ENCODE measurements at places on chromosomes 7 and 10.

GRCh38 chr7:42494199-42494710 is 257.2 kb upstream of the GLI3 start:
- no peak for DNase-seq

DNA sequence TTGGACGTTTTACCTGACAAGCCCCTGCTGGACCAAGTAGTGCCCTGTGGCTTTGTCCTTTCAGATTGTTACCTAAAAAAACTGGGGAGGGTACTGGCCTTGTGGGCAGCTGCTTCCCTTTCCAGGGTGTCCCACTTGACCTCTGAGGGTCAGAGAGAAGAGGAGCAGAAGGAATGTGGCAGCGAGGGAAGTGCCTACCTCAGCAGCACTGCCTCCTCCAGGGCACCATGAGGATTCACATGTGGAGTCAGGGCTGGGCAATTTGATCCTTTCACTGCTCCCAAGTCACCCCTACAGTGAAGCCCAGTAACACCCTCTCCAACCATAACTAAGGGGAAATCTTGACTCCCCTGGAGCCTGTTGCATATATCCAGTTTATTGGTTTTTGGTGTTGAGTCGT is 64.6 kb downstream of the ITGB1 start:
- DNase-seq = no peak

- no peak for DNase-seq
Observed at GRCh38 chr7:77679608-77680007, 16.7 kb upstream of the RSBN1L start.

DNA sequence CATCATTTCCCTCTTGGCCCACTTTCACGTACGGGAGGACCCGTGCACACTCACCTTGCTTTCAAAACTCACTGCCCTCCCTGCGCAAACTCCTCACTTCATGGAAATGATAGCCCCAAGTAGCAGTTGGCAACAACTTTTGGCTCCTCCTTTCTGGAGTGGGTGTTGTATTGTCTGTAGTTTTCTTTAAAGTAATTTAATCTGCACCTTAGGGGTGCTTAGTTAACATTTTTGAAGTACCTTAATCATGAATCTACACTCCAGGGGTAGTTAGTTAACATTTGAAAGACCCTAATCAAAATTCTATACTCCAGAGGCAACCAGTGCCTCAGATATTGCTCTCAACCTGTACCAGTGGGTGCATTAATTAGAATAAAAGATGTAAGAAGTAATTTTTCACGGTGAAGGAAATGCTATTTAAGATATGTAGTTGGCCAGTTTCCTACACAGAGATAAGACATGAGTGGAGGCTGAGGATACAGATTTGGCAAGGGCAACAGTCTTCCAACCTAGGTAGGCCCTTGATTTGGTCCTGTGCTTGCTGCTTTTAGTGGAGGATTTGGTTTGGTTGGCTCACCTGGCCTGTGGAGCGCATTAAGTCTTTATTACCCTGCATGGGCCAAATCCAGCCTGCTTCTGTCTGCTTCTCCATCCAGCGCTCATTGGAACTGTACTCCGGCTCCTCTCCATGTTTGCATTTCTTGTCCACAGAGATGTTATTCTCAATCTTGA is 93.0 kb downstream of the EXOC4 start:
- no peak for DNase-seq

DNA sequence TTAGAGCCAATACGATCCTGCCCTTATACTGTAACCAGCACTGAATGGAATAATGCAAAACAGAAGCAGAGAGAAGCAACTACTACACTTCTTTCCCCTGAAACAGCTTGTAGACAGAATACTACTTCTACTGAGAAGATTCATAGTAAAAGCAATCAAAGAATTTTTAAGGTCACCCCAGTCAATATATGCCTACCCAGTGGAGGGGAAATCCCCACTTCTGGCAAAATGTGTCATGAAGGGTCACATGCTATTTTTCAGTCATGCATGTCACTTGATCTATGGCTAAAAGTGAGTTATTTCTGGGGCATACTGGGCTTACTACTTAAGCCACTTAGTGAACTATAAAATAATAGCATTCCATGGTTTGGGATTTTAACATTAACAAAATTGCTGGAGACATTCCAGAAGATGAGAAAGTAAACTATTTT is 25.6 kb downstream of the IRF5 start:
- no peak for DNase-seq

DNA sequence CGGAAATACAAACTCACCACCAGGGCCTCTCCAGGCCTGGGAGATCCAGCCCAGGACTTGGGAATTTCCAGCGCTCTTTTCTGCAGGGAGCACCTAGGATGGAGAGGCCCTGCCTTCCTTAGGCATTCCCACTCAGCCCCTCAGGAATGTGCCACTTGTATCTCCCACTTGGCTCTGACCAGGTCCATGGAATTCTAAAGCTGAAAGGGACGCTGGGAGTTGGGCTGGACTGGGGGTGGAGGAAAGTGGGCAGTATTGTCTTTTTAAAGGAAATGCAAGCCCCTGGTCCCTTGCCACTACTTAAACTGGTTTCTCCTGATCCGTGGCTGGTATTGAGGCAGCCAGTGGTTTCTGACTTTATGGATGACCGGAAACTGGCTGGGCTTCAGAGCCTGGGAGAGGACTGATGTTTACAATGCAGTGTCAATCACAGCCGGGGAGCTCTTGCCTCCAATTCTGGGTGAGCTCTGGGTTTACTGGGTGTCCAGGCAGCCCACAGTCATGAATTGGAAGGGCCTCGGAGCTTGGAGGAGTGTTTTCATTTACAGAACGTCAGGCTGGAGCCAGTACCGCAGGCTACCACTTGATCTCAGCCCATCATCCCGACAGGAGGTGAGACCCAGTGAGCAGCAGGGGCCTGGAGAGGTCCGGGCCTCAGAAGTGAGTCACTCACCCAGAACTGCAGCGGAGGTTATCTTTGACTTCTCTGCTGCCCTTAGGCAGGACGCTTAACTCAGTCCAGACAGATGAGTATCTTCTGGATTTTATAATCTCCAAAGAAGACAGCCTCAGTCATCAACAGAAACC is 27.3 kb downstream of the AGAP3 start:
- DNase-seq = no peak

GRCh38 chr7:120691915-120692314 is 166.0 kb downstream of the TSPAN12 start:
- no peak for DNase-seq

DNA sequence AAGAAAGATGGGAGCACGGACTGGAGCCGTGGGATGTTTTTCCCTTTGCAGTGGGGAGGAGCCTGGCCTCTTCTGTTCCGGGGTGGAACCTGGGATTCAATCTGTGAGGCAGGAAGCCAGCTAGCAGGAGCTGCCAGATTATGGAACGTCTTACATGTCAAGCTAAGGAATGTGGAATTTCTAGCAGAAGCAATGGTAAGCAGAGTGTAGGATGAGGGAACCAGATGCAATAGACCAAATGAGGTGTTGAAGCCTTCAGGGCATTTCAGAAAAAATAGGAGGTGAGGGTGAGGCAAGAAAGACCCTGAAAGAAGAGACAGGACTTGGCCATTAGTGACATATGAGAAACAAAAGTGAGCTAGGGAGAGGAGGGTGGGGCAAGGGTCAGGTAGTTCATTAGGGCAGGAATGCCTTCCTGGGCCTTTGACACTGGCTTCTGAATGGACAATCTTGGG is 105.5 kb downstream of the CHN2 start:
- no peak for DNase-seq

DNA sequence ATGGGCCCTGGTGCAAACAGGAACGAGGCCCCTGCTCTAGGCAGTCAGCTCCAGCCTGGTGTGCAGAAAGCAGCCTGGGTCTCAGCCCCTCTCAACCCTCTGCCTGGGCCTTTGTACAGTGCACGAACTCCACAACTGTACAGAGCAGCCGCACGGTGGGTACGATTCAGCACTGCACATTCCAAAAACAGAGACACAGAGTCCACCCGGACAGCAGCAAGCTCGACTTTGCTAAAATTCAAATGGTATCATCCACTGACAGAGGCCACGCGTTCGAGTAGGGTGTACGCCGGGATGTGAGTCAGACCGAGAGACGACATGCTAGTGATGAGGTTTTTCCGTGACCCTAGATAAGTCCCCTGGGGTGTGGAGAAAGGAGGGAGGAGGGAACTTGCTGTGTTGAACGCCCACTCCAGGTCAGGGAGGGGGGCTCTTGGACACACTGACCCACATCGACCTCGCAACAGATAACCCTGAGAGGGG is 65.6 kb upstream of the PDGFA start:
- no peak for DNase-seq

DNA sequence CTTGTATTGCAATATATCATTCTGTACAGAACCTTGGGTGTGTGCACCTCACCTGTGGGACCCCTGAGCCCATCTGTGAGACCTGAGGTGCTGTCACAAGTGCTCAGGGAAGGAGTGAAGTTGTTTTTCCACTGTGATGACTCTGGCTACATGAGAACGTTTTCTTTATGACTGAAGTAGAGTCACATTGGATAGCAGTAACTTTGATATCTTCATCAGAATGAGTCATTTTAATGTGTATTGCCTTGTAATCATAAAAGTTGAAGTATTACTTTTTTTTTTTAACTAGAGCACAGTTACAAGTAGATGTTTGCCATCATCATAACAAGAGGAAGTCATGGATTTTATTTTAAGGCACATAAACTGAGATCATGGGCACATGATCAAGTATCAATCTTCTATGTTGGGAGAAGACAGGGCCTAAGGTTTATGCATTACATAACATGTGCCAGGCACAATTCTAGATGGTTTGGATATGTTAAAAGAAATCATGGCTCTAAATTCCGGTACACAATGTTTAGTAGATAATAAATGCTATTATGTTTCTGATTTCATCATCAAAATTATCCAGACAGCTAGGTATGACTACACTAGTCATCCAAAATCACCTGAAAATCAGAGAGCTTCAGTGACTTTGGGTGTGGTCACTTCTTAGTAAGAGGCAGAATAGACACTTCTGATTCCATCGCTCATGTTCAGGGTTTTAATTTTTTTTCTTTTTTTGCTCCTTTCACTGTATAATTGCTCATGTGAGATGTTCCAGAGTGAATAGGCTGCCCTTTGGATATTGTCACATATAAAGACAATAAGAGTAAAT is 82.7 kb upstream of the KLF6 start:
- no peak for DNase-seq

DNA sequence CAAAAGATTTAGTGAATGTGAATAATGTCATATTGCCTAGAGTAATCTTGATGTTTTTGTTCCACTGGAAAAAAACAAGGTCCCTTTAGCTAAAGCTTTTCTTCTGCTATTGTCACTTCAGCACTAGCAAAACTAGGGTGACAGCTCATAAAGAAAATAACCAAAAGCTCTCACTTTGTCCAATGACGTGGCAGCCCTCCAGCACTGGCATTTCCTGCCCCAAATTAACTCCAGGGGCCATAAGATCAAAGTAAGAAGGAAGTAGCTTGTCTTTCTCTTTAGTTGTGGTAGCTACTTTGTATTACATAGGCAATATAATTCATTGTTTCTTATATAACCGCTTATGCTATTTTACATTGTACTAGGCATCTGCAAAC is 47.3 kb downstream of the LRRN3 start:
- DNase-seq = peak; percentile 67

DNA sequence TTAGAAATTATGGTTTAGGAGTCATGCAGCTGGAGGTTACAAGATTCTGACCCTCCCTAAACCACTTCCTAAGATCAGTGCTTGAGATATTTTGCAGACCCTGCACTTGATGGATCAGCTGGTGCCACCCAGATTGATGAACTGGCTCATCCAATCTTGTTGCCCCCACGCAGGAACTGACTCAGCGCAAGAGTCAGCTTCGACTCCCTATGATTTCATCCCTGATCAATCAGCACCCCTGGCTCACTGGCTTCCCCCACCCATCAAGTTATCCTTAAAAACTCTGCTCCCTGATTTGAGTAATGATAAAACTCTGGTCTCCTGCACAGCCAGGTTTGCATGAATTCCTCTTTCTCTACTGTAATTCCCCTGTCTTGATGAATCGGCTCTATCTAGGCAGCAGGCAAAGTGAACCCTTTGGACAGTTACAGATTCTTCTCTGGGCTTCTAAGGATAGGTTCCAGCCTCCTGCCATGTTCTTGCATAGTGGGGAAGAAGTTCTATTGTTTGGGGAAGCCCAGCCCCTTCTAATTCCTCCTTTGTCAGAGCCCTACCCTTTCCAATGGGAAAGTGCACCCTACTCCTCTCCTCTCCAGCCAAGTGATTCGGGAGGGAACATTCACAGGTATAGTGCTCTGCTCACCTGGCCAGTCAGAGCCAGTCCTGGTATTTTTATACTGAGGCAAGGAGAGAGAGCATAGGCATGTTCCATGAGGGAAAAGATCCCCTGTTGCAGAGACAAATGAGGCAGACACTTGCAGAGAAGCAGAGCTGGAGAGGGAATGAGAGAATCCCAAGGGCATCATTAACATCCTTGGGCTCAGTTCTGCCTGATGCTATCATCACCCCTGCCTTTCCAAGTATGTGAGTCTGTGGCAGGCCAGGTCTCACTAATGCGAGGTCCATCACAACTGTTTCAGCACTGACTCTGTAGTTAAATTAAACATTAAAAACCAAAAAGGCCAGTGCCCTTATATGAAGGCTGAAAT is 224.4 kb upstream of the GALNT17 start:
- DNase-seq = no peak

DNA sequence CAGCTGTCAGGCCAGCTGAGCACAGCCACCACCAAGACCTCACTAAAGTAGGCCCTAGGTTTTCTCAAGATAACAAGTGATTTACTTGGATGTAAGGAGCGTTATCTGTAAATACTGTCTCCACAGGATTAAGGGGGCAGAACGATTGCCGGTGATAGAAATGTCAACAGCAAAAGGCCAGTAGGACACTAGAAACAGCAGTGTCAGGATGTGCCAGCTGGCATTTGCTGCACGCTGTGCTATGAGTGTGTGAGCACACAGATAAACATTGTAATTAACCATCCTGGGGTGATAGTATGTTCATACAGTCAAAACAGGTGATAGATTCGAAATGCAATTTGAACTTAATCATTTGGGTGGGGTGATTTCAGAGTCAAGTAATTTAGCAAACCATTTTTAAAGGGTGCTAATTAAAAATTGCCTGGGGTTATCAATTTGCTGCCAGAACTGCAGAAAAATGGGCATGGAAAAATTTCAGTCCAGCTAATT is 36.3 kb upstream of the NOBOX start:
- no peak for DNase-seq

DNA sequence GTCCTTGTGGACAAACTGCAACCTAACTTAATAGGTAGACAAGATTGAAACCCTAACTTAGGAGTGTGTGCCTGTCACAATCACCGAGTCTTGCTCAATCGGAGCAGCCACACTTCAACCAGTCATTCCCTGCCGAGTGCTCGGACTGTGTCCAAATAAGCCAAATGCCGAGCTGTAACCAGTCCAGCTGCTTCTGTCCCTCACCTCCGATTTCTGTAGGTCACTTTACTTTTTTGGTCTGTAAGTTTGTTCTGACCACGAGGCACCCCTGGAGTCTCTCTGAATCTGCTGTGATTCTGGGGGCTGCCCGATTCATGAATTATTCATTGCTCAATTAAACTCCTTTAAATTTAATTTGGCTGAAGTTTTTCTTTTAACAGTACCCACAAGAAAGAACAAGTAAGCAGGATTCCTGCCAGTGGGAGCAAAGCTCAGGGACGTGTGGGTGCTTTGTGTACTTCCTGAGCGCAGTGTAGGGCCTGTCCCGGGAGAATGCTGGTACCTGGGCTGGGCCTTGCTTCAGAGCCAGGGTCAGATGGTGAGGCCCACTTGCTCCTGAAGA is 140.1 kb downstream of the ACTR3B start:
- DNase-seq = no peak

GRCh38 chr10:22598478-22598877 is 115.9 kb downstream of the PIP4K2A start:
- no peak for DNase-seq

Measured in naive thymus-derived CD8-positive, alpha-beta T cell (primary cell).